OCI-M1 (cell line): ENCODE measurements at places on chromosomes 1 and 21.

DNA sequence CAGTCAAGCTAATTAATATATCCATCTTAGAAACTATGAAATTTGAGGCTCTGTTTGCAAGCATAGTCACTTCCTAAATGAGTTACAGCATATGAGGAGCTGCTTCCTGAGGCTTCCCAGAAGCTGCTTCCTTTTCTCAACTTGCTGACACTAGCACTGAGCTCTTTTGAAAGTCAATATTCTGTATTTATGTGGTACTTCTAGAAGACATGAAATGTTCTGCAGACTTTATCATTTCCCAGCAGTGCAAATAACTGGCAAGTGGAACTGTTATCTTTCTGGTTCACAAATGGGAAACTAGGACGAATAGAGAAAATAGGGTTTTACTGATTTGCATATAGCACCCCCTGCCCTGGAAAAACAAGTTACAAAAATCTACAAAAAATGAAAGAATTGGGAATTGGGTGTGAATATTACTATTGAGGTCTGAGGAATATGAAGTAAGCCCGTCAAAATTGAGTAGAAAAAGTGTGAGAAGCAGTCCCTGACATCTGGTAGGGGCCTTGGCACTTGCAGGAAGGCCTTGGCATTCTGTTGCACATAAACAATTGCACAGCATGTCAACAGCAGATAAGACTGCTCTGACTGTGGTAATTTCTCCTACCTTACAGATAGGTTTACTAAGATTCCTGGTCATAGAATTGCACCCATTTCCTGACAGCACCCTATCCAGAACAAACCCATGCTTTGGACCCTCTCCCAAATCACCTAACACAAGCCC, 7.1 kb downstream of the GIPC2 start:
- peak; percentile 76 for DNase-seq

DNA sequence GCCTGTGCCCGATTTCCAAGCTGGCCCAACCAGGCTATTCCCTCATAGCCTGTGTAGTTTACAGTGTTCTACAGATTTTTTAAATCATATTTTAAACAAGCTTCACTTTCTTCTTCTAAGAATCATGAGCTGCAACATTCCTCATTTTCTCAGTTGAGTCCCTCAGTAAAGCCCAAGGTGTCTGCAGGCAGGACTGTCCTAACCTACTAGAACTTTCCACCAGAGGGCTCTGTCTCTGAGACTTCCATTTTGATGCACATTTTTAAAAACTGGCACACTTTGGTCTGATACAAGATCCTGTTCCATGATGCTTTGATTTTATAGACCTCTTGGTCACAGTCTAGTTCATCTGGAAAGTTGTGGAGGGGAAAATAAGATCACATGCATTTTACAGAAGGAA, 21.6 kb upstream of the SLAMF6 start:
- peak; percentile 83 for DNase-seq

DNA sequence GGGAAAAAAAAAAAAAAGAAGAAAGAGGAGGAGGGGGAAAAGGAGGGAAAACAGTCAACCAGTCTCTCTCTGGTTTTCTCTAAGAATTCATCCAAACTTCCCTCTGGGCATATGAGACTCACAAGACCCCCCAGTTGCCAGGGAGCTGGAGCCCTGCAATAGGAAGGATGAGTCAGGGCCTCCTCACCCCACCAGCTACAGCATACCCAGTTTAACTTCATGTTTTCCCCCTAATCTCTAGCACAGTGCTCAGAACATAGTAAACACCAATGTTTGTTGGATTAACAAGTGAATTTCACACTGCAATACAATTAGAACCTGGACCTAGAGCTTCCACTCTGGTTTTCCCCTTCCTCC, 7.8 kb downstream of the F11R start:
- DNase-seq, result peak; percentile 67

DNA sequence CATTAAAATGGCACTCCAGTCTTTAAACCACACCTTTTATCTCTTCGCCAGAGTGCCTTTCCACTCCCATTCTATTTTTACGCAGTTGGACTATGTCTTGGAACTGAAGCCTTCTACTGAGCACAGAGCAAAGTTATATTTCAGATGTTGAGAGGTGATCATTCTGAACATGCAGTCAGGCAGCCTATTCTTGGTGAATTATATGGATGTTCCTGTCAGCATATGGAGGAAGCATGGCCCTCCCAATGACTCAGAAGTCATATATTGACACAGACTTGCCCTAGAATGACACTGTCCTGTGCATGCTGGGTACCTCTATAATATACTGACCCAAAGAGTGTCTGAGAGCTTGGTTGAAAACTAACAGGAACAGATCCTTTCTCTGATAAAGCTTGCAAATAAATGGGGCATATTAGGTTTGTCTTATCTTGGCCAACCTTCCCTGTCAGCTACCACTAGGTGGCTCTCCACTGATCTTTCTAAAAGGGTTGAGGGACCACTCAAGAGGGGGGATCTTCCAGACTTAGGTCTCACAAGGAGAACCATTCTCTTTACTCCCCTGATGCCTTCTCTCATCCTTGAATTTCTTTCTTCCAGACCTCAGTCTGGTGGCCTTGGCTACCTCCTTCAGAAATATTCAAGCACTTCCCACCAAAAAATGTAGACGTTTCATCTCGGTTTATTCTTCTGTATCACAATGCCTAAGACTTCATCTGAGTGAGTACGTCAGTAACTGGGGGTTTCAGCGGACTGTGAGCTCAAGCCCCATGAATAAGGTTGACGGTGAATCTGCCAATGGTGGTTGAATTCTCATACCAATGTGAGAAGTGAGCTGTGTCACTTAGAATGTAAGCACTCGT, 11.8 kb upstream of the ALG14 start:
- DNase-seq, result peak; percentile 69

- DNase-seq, result no peak
Observed at GRCh38 chr1:29623501-29623900, 387.2 kb downstream of the PTPRU start.
